Activated T-cell treated with anti-CD3 and anti-CD28 coated beads, Interleukin-2, amount 50 U/mL, for 1 hour (primary cell): ENCODE measurements at places on chromosomes 3 and 15.

DNA sequence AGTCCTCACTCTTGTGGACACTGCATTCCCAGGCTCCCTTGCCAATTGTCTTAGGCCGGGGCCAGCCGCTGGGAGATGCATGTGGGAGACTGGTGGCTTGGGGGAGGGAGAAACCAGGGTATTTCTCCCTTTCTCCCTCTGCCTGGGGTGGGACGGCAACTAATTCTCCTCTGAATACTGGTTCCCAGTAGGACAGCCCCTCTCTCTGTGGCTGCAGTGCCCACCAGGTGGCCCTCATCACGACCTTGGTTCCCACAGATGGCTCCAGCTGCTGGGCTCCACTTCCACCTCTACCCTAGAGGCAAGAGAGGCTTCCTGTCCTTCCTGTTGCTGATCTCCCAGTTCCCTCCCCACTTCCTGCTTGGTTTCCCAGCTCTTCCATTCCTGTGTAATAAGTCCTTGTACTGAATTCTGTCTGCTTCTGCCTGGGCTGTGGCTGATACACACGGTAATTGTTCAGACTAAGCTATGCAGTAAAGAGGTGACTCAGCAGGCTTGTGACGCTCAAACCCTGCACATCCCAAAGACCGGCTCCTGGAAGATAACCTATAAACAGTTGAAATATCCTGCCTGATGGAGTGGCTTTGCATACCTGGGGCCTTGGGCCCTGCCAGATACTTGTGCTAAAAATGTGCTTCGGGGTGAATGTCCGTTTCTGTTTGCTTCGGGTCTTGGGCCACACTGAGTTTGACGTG lies 20.4 kb upstream of the COPG1 start:
- no peak for DNase-seq

DNA sequence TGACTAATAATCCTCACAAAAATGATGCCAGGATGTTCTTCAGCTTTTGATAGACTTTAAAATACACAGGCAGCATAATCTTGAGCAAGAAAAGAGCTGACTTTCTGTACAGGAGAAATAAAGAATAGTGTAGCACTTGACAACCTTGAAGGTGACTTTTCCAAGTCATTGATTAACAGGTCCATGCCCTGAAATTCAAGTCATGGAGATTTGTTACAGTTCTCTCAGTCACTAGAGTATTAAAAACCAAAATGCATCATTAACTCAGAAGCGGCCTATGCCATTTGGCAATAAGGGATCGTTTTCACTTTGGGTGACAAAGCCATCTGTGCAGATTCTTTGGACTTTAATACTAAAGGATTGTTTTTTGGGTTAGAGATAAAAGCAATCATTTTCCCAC lies 692.7 kb upstream of the SGO1 start:
- DNase-seq: no peak

DNA sequence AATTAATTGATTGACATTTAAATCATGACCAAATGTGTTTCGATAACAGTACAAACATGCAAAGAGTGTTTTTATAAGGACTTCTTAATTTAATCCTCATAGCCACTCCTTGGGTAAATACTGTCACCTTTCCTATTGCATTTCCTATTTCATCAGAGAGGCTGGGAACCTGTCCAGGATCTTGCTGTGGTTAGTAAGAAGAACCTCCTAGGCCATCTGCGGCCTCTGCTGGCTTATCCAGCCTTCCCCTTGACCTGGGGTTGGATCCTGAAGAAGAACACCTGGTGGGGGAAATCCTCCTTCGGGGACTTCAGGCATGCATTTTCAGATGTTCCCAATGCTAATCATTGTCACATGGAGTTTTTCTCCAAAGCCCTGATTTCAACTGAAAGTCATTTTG lies 25.5 kb downstream of the GLDN start:
- DNase-seq: no peak

DNA sequence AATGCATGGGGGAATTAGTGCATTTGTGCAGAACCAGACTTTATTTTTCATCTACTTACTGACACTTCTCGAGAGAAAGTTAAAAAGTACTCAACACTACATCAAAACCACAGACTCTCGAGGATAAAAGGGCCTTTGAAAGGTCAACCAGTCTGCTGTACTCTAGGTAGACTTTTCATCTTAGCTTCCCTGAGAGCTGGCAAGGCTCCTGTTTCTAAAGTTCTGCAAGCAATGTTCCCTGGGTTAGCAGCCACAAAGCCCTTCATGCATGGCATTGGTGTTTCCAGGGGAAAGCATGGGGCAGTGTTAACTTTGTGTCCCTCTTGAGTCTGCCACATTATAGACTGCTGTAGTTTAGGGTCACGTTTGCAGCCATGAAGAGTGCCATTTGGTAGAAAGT lies 106.4 kb upstream of the PFN2 start:
- DNase-seq: no peak

GRCh38 chr3:63492464-63492863 lies 160.0 kb upstream of the SNTN start:
- DNase-seq: no peak

- DNase-seq: no peak
Observed at GRCh38 chr3:20056725-20057611, 16.7 kb downstream of the KAT2B start.

- DNase-seq: no peak
Observed at GRCh38 chr15:33808720-33809457, 159.4 kb upstream of the CHRM5 start.

GRCh38 chr3:12489368-12489767 lies 5.1 kb downstream of the TSEN2 start:
- no peak for DNase-seq

GRCh38 chr3:69065318-69065964 lies 13.3 kb upstream of the TMF1 start:
- DNase-seq: no peak

- no peak for DNase-seq
Observed at GRCh38 chr15:69990566-69991421, 106.9 kb downstream of the TLE3 start.

- no peak for DNase-seq
Observed at GRCh38 chr15:36671017-36671416, 91.6 kb downstream of the CDIN1 start.

DNA sequence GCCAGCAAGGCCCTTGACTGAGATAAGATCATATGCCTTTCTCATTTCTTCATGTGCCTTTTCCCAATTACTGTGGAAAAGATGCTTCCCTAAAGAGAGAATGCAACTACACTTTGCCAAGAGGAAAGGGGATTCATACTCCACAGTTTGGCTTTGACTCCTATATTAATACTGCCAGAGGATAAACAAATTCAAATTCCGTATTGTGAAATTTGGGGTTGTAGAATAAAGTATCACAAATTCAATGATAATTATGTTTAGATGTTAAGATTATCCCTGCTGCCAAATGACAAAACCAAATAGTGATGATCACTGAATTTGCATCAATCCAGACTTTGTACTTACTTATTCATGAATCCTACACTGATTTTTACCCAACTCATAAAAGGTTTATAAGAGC lies 88.5 kb upstream of the MNS1 start:
- no peak for DNase-seq

GRCh38 chr3:56251343-56251945 lies 216.8 kb downstream of the ERC2 start:
- no peak for DNase-seq

- no peak for DNase-seq
Observed at GRCh38 chr3:102057781-102058421, 208.6 kb downstream of the NFKBIZ start.

DNA sequence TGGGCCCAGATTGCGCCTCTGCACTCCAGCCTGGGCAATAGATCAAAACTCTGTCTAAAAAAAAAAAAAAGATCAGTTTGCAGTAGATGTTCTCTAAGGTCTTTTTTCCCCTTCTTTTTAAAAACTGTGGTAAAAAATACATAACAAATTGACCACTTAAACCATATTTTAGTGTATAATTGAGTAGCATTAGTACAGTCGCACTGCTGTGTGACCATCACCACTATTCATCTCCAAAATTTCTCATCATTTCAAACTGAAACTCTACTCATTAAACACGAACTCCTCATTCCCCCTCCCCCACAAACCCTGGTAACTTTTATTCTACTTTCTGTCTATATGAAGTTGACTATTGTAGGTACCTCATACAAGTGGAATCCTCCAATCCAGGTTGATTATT lies 160.3 kb downstream of the PEX5L start:
- no peak for DNase-seq

DNA sequence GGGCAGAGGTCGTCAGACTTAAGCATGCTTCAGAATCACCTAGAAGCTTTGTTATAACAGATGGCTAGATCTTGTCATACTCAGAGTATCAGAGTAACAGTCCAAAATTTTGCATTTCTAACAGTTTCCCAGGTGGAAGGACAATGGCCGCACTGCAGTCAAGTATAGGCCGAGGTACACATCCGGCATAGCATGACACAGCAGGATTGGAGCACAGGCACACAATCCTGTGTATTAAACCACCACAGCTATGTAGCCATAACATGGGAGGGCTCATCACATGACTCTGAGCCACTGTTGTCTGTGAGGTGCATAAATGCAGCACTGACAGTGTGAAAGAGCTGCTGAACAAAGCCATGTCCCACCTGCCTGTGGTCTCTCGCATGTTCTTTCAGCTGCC lies 85.7 kb upstream of the RNF7 start:
- DNase-seq: no peak

DNA sequence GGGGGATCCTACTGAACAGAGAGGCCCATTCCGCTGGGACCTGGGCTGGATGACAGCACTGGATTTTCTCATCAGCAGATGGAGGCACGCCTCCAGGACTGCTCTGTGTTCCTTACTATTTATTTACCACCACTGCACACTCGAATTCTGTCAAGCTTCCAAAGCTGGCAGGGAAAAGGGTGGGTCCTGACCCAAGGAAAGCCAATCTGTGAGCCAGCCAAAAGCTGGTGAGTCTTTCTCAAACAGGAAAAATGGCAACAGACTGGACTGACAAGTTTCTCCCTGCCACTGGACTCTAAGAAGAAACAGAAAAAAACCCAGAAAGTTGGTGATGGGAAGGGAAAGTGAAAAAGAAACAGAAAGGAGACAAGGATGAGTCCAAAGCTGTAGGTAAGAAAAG lies 37.8 kb downstream of the CD47 start:
- no peak for DNase-seq

DNA sequence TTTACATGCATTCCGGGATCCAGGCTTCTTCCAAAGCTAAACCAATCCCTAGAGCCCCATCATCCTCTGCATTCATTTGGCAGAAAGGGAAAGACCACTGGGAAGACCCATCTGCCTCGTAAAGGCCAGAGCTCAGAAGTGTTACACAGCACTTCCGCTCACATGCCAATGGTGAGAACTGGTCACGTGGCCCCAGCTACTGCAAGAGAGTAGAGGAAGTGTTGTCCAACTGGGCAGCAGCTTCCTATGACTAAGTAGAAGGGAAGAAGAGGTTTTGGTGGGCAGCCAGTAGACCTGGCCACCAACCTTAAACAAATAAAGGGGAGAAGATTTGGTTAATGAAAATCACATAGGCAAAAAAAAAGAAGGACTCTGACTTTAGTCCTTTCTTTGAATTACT lies 74.4 kb upstream of the PPP2R3A start:
- DNase-seq: no peak

- no peak for DNase-seq
Observed at GRCh38 chr15:95912280-95912625, 418.2 kb upstream of the NR2F2 start.

- DNase-seq: no peak
Observed at GRCh38 chr3:146501752-146502151, 32.4 kb upstream of the PLSCR2 start.

- no peak for DNase-seq
Observed at GRCh38 chr3:45409369-45409768, 21.0 kb downstream of the LARS2 start.

DNA sequence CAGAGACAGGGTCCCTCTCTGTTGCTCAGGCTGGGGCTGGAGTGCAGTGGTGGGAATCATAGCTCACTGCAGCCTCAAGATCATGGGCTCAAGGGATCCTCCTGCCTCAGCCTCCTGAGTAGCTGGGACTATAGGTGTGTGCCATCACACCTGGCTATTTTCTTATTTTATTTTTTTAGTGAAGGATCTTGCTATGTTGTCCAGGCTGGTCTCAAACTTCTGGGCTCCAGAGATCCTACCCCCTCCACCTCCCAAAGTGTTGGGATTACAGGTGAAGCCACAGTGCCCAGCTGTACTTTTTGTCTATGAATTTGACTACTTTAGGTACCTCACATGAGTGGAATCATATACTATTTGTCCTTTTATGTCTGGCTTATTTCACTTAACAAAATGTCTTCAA lies 49.1 kb upstream of the SPPL2A start:
- DNase-seq: no peak

- no peak for DNase-seq
Observed at GRCh38 chr3:123258359-123258758, 56.6 kb downstream of the SEC22A start.

DNA sequence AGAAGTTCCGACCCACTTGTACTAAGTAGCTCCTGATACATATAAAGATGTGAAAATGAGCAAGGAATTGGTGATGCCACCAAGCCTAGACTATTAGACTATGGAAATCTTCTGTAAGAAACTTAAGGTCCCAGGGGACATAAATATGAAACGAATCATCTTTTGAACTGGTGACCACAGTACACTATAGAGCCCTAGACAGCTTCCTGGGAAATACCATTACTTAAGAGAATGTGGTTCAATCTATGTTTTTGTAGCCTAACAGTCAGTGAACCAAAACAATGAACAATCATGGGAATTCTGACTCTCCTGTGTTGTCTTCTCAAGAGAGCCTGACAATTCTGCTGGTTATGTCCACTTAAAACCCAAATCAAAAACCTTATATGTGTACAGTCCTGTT lies 191.6 kb downstream of the GREM1 start:
- DNase-seq: no peak

DNA sequence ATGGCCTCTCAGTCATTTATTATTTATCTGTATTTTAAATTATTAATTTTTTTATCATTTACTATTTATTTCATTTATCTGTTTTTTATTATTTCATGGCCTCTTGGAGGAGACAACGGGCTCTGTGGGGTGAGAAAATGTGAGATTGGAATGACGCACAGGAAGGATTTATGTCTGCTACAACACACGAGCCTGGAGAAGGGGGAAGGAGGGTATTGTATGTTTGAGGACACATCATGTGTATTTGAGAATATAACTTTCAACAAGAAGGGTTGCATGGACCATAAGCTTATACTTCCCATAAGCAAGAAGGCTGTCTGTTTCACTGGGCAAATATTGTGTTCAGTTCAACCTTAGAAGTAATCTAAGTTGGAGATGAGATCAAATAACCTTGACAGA lies 31.7 kb downstream of the LSM3 start:
- DNase-seq: no peak

- no peak for DNase-seq
Observed at GRCh38 chr3:112873632-112874031, 27.0 kb upstream of the CD200R1L start.
